ENCODE measurements at places on chromosomes 3 and 15.
A peak's percentile ranks its signal among the peaks of the same experiment; 100 is the strongest.

DNA sequence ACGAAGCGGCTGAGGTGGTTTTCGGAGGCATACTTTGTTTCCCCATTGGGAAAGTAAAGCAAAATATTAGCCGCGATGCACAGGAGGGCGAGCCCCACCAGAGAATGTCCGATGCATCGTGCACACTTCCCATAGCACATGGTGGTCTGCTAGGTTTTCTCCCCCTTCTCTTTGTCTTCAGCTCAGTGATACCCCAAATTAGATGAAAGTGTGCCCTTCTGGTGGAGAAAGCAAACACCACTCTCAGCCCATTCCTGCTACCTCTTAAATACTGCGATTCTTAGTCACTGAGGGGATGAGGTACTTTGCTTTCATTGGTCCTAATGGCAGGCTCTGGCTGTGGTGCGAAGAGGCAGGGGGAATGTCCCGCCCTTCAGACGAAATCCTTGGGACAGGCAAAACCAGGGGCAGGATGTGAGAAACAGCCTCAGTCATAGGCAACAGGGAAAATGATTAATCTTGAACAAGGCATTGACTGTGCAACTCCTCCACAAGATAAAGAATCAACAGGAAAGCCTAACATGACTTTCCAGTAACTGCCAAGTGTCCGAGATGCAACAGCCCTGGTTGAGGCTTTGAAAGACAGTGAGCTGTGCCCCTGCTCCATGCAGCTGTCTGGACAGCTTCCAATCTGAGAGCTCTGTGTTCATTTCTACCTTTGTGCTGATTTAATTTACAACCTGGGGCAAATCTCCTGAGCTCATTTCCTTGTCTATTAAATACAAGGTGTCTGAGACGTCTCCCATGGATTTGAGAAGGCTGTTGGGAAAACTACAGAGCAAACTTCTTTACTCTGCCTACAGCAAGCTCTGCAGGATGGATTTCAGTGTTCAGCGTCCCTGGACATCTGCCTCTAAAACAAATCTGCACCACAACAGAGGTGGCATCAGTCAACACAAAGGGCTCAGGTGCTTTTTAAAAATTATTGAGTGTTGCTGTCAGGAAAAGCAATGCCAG is at the start of gene TM4SF1:
TM4SF1 (minus strand) TSS at position 242 of the 957 bp plus-strand sequence; CDS start at position 140, 102 bp downstream.
- DNase-seq: no peak

DNA sequence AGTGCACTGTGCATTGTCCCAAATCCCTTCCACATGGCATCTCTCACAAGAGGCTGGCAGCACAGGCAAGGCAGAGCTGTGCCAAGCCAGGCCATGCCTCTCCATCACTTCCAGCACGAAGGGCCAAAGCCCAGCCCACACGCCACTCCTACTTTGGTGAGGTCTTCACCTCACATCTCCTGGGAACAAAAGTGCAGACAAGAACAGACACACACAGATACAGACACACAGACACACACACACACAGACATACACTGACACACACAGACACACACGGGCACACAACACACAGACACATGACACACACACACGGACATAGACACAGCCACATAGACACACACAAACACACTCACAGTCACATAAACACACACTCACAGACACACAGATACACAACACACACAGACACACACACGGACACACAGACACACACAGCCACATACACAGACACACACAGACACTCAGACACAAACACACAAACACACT is 233.3 kb downstream of the UACA start:
- DNase-seq: no peak

- DNase-seq: no peak
These were observed 18.5 kb downstream of the ALDH1A3 start for GRCh38 chr15:100898152-100898490.

GRCh38 chr15:42286445-42287029 is 13.3 kb upstream of the TMEM87A start:
- DNase-seq: no peak

DNA sequence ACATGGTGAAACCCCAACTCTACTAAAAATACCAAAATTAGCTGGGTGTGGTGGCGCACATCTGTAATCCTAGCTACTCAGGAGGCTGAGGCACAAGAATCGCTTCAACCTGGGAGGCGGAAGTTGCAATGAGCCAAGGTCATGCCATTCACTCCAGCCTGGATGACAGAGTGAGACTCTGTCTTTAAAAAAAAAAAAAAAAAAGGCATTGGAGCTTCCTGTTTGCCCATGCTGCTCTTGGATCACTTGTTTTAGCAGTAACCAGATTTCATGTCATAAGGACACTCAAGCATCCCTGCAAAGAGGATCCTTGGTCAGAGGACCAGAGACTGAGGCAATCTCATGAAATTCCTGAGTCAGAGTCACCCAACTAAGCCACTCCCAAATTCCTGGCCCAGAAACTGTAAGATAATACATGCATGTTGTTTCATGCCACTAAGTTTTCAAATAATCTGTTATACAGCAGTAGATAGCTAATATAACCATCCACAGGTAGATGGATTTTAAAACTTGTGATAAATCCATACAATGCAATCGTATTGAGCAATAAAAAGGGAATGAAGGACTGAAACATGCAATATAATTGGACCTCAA is 82.0 kb upstream of the XXYLT1 start:
- DNase-seq: no peak

GRCh38 chr3:42229942-42230688 is 35.9 kb downstream of the CCK start:
- no peak for DNase-seq

- no peak for DNase-seq
These were observed 747 bp downstream of the PLD1 start for GRCh38 chr3:171809611-171809860.

DNA sequence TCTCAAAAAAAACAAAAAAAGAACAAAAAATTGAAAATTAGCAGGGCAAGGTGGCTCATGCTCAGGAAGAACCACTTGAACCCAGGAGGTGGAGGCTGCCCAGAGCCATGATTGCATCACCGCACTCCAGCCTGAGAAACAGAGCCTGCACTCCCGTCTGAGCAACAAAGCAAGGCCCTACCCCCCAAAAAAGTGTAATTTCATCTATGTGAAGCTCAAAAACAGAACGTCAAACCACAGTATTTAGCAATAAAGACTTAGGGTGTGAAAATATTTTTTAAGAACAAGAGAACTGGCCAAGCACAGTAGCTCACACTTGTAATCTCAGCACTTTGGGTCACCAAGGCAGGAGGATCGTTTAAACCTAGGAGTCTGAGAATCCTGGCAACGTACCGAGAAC is 38.2 kb downstream of the STAG1 start:
- DNase-seq: no peak

DNA sequence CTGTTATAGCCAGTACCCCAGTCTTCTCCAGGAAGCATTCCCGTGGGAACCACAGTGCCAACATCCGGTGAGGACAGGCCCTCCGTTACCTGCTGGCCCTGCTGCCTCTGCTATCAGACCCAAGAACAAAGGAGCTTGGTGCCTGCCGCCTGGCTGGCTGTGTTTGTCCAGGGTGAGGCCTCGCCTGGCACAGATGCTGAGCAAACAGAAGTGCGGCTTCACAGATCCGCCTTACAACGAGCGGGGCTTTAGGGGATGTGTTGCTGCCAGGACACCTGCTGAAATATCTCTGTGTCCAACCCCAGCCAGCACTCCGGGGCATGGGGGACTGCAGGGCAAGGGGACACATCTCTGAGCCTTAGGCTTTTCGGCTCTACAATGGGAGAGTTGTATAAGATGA is 2.2 kb upstream of the EPHB3 start:
- DNase-seq: no peak

DNA sequence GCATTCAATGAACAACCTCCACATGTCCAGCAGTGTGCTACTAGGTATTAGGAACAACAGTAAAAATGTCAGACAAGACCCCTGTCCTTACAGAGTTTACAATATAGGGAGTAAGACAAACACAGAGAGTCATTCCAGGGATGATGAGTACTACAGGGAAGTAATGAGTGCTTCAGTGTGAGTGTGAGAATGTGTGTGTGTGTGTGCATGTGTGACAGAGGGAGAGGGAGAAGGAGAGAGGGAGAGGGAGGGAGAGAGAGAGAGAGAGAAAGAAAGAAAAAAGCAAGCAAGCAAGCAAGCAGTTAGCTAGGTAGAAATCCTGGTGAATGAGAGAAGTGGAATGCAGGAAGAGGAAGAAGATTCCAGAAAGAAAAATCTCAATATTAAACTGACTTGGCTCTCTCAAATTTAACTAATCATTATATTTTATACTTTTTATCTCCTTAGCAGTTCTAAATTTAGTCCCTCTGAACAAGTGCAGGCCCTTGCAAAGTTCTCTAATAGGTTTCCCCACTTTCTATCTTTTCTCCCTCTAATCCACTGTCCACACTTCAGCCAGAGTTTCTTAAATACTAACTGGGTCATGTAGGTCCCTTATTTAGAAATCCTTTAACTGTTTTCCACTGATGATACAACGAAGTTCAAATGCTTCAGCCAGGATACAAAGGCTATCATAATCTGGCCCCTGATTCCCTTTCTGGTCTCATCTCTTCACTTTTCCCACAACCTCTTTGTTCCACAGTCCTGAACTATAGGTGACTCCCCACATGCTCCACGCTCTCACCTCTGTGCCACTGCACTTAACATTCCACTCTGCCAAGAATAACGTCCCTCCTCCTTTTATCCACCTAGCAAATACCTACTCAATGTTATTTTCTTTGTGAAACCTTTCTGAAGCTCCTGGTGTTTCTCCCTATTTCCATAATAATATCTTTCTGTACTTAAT is 10.3 kb downstream of the DCBLD2 start:
- DNase-seq: no peak

DNA sequence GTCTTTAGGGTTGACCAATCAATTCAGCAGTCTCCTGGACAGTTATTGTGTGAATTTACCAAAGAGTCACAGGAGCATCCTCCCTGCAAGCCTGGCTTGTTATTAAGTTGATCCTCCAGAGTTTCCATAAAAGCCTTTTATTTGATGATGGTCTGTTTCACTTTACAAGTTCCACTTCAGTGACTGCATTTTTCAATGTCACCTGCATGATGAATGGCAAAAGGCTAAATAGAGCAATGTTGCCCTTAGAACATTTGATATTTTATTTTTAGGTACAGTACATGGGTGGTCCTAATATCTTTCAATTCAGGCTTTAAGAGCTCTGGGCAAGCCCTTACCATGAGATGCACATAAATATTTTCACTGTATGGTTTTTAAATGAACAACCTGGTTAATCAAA is 22.6 kb downstream of the GUCA1C start:
- no peak for DNase-seq

DNA sequence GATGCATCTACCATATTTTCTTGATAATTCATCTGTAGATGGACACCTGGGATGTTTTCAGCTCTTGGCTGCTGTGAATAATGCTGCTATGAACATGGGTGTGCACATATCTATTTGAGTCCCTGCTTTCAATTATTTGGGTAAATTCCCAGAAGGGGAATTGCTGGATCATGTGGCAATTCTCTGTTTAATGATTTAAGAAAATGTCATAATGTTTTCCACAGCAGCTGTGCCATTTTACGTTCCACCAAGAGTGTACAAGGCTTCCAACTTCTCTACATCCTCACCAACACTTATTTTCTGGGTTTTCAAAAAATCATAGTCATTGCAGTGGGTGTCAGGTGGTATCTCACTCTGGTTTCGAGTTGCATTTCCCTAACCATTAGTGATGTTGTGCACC is 64.4 kb downstream of the NSMCE3 start:
- no peak for DNase-seq

- no peak for DNase-seq
These were observed 258.7 kb upstream of the TGFBR2 start for GRCh38 chr3:30347679-30348216.

DNA sequence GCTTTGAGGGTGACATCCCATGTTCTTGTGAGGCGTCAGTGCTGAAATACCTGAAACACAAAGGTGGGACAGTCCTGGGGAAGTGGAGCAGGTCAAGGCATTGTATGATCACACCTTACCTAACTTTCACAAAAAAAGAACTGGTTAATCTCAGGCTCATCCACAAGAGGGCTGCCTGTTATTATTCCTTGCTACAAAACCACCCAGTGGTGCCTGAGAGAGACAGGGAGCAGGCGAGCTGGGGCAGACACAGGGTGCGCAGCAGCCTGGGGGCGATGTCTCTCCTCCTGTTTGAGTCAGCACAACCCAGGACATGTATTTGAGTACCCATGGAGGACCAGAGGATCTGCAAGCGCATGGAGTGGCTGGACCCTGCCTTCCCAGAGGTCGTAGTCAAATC is 316.8 kb upstream of the ATP10A start:
- no peak for DNase-seq

DNA sequence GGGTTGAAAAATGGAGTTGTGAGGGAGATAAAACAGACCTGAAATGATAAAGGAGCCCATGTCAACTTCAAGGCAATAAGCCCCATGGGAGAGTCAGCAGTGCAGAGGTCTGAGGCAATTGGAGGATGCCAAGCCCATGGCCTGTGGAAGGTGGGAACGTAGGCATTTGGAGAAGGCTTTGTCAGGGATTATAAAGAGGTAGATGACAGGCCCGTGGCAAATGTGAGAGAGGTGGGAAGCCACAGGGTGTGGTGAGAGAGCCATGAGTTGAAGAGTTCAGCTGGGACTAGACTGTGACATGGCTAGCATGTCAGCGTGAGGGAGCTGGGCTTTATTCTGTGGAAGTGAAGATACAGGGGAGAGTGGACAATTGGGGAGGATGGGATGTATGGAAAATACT is 35.4 kb downstream of the MFSD1 start:
- DNase-seq: no peak

- DNase-seq: no peak
These were observed at the start of gene SH3GL3 for GRCh38 chr15:83446904-83447709. SH3GL3 (plus strand) TSS chr15:83447341; CDS start chr15:83447534, 193 bp downstream.

- no peak for DNase-seq
These were observed 27.1 kb downstream of the TBC1D2B start for GRCh38 chr15:78050441-78050809.

DNA sequence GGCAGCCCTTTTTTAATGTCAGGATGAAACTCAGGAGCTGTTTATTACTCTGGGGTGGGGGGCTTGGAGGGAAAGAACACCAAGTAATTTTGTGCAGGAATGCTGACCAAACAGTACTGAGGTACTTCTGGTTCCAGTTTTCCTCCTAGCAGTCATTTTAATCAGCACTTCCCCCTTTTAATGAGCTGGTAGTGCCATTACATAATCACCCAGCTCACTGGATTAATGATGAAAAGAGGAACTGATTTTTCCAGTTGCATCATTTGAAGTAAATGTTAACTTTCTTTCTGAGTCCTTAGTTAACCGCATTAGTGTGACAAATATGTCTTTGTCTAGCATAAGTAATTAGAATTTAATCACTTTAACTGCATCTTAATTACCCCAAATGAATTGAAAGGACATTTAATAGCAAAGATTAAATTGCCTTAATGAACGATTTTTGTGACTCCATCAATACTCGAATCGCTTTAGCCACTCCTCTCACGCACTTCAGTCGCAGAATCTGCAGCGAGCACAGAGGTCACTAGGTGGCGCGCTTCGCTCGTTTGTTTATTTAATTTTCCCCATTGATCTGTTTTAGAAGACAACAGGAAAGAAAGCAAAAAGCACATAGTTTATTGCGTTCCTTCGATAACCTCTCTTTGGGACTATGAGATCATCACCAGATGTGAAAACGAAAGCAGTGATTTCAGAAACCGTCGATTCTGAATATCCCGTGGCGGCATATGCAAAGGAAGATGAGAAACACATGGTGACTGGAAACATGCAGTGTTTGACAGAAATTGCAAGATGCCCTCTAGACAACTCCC is 9.8 kb downstream of the ONECUT1 start:
- peak; percentile 30 for DNase-seq
